SK-MEL-5 (cell line): ENCODE measurements at places on chromosomes 2 and 18.
A peak's percentile ranks its signal among the peaks of the same experiment; 100 is the strongest.

- DNase-seq, result no peak
Measured at GRCh38 chr2:198287706-198288105, 483.3 kb downstream of the PLCL1 start.

- DNase-seq, result no peak
Measured at GRCh38 chr2:232348936-232349335, 29.6 kb upstream of the ALPP start.

DNA sequence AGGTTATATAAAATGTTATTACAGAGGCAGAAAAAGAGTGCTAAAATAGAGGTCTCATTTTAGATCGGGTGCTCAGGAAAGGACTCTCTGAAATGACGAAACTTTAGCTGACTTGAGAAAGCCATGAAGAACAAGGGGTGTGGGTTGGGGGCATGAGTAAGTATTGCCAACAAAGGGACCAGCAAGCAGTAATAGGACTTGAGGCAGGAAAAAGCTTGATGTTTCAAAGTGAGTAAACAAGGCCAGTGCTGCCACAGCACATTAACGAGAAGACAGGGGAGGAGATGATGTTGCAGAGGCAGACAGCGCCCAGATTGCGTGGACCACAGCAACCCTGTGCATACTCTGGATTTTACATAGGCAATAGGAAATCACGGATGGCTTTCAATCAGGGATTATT is 318.8 kb downstream of the ZEB2 start:
- DNase-seq, result no peak

GRCh38 chr18:67650686-67651385 is 134.3 kb upstream of the DSEL start:
- no peak for DNase-seq

DNA sequence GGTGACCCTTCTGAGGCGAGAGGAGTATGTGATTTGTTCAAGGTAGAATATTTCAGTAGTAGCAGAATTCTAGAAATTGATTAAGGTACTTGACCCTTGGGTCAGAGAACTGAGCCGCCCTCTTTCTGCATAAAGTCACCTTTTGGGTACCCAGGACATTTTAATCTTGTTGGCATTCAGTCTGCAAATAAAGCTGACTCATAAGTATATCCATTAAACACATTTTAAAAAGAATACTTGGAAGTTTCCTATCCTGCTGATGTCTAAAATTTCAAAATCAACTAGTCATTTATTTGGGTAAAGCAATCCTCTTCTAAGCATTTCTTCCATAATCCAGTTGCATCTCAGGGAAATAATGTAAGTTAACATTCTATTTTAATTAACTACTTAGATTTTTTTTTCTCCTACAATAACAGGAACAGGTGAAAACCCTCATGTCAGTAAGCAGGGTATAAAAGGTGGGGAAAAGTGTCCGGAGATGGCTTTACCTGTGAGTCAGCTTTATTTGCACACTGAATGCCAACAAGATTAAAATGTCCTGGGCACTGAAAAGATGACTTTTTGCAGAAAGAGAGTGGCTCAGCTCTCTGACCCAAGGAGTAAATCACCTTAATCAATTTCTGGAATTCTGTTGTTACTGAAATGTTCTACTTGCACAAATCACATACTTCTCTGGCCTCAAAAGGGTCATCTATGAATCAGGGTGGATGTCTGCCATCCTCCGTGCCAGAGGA is 78.7 kb upstream of the ITGA6 start:
- DNase-seq, result no peak

DNA sequence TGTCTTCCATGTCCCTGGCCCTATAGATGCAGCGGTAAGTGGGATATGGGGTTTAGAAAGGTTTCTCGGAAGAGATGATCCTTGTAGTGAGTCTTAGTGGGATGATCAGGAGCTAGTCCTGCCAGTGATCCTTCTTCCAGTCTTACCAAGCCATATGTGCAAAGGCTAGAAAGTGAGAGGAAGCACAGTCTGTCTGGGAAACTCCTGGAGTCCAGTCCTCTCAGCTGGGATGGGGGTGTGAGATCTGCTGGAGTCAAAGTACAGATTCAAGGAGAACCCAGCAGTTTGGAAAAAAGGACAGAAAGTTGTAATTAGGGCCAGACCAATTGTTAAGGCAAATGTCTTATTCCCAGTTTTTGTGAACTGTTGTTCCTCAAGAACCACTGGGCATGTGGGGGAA is 83.3 kb downstream of the LIMS1 start:
- no peak for DNase-seq

DNA sequence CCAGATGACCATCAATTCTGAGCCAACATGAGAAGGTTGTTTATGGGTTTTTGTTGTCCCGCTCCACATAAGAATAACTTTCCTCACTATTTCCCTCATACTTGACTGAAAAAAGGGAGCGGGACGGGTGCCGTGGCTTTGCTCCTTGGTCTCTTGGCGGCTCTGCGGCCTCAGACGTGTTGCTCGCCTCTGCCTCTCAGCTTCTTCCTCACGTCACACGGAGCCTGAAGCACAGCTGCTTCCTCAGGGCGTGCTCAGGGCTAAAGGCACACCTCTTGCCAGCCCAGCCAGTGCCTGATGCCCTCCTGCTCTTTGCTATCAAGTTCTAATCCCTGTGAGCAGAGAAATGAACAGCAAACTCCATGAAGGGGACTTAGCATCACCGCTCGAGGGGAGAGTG is 17.9 kb upstream of the ID2 start:
- DNase-seq, result no peak

- peak; percentile 65 for DNase-seq
Measured at GRCh38 chr2:54903736-54904554, 146.3 kb downstream of the RTN4 start.

DNA sequence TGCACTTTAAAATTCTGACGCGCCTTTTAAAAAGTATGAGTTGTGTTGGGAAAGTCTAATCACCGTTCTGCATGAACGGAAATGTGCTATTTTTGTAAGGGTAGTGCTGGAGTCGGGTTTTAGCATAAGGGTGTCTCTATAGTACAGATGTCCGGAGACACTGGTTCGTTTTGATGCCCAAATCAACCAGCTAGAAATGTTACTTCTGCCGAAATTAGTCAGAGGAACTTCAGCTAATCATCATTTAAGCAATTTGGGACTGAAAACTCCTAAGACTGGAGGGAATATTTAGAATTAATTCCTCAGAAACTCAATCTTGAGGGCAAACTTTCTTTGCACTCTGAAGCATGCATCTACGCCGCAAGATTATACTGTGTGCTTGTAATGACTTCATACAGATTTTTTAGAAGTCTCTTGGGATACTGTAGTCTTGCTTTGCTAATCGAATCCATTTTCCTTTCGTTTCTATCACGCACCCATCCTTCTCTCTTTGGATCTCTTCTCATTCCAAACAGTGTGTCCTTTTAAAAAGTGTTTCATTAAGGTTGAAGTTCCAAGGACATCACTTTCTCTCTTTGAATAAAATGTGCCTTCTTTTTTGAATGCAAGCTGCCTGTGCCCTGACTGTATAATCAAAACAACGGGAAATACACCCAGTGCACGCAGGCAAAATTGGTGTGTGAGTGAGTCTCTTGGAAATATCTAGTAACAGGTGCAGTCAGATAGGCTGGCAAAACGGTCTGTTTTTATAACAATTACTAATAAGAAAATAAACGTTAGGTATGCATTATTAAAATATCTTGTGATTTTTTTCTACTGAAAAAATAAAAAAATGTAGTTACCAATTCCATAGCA is 270.9 kb upstream of the TCF4 start:
- DNase-seq, result no peak
